ENCODE measurements at places on chromosomes 6 and 20.

GRCh38 chr6:2157441-2158127, 87.8 kb downstream of the GMDS start:
- DNase-seq, result no peak

- DNase-seq, result no peak
Observed at GRCh38 chr6:149933461-149933860, 8.4 kb upstream of the ULBP2 start.

- DNase-seq, result no peak
Observed at GRCh38 chr6:40210628-40211056, 276.4 kb upstream of the MOCS1 start.

GRCh38 chr20:53636540-53637097, 43.0 kb upstream of the ZNF217 start:
- DNase-seq, result no peak

GRCh38 chr6:9896806-9897205, 518.1 kb downstream of the TFAP2A start:
- DNase-seq, result no peak

DNA sequence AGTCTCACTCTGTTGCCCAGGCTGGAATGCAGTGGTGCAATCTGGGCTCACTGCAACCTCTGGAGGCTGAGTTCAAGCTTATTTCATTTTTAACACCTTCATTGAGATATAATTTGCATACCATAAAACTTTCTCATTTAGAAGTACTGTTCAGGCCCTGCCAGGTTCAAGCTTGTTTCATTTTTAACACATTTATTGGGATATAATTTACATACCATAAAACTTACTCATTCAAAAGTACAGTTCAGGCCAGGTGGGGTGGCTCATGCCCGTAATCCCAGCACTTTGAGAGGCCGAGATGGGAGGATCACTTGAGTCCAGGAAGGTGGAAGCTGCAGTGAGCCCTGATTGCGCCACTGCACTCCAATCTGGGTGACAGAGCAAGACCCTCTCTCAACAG, 5.5 kb downstream of the OR2B6 start:
- DNase-seq, result no peak

DNA sequence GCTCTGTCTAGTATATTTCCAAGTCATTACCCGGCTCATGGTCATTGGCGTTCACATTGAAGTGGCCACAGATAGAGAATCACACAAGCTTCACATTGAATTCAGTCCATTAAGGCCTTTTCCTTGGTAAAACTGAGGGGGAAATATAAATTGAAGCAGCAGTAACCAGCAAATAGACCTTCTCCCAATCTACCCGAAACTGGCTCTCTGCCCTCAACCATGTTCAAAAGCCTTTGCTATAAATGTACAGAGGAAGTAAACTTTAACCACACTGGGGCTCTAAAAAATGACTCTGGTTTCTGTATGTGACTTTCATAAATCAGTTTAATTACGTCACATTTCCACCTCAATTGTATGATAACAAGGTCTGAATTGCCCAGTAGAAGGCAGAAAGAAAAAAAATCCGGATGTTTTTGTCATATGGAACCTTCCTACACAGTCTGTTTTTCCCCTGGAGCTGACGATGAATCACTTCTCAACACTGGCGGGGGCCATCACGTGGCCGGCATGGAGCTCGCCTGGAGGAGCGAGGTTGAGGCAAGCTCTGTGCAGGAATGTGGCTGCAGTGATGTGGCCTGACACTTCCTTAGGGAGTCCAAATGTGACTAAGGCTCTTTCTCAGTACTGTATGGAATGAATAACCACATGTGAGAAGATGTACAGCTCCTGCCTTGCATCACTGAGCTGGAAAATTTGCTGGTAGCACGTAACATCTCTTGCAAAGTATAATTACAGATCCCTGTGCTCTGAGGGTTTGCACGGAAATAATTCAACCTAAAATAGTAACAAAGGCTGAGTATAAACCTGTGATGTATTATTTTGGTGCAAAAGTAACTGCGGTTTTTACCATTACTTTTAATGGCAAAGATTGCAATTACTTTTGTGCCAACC, 58.6 kb upstream of the SNX9 start:
- peak; percentile 81 for DNase-seq

DNA sequence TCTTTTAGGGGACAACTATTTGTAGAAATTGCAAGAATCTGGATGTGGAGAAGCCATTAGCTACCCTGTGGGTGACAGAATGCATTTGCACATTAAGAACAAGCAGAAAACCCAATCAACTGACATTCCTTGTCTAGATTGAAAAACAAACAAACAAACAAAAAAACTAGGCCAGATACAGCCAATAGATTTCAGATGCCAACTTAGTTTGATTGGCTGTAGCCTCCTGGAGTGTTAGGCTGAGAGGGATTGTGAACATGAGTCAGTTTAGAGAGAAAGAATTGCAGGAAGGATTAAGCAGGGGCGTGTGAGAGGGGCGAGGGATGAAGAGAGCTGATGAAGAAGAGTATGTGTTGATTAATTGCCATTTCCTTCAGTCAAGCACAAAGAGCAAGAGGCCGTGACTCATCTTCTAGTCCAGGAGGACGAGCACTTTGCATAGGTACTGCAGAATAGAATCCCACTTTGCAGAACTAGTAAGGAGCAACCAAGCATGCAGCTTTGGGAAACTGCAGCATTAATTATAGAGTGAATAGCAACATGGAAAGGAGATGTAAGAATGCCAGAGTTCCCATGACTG, 188.0 kb upstream of the RAB32 start:
- no peak for DNase-seq

DNA sequence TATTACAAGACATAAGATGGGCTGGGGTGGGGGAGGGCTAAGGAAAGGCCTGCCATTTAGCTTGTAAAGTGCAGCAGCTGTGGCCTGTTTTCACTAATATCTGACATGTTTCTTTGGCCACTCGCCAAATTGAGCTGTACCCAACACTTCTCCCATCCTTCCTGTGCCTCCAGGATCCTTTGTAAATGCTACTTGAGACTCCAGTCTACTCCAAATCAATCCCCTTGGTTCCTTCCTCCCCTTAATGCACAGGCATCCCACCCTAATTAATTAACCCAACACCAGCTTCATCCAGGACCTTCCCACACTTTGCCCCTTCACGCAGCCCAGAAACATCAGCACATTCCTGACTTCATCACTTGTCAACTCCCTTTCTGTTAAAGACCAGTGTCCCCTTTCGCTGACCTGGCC, 55.0 kb upstream of the TCF21 start:
- no peak for DNase-seq

GRCh38 chr6:147201885-147202515, 2.2 kb upstream of the STXBP5 start:
- DNase-seq, result no peak

DNA sequence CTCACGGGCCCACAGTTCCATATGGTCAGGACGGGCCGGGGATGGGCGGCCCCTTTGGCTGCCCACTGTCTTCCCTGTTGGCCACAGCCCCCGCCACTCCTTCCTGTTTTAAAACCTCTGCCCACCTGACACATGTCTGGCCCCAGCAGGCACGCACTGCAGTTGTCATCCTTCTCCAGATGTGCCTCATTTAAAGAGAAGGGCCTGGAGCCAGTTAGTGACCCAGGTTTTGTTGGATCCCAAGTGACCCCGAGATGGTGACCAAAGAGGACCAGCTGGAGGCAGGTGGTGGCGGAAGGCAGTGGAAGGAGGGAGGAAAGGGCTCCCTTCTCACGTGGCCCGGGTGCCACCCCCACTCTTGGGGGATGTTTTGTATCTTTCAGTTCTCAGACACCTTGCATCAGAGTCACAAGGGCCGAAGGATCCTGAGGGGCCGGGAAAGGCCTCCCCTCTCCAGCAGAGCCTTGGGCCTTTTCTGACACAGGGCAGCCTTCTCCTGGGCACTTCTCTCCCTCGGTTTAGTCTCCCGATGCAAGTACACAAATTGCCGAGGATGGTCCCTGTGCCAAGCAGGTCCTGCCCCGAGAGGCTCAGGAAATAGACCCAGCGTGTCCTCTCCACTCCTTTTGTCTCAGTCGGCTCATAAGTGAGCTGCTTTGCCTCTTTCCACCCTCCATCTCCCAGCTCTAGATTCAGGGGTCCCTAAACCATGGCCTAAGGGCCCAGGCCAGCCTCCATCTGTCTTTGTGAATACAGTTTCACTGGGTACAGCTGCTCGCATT, 117.6 kb downstream of the SULF2 start:
- no peak for DNase-seq

- peak; percentile 34 for DNase-seq
Observed at GRCh38 chr6:39189915-39190544, 39.2 kb downstream of the KCNK5 start.

GRCh38 chr20:1973601-1974440, 20.0 kb downstream of the PDYN start:
- peak; percentile 62 for DNase-seq

GRCh38 chr6:16409531-16410441, 171.4 kb downstream of the GMPR start:
- peak; percentile 67 for DNase-seq

DNA sequence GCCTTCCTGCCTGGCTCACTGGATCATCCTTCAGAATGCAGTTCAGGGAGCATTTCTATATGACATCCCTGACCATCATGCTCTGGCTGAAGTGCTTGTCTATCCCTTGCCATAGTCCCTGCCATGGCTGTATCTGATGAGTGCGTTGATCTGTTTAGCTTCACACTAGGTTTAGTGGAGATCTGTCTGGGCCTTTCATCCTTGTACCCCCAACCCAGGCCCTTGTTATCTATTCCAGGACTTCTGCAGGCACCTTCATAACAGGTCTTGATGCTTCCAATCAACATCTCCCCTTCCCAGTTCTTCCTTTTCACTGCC, 102.4 kb downstream of the QRSL1 start:
- DNase-seq, result no peak

DNA sequence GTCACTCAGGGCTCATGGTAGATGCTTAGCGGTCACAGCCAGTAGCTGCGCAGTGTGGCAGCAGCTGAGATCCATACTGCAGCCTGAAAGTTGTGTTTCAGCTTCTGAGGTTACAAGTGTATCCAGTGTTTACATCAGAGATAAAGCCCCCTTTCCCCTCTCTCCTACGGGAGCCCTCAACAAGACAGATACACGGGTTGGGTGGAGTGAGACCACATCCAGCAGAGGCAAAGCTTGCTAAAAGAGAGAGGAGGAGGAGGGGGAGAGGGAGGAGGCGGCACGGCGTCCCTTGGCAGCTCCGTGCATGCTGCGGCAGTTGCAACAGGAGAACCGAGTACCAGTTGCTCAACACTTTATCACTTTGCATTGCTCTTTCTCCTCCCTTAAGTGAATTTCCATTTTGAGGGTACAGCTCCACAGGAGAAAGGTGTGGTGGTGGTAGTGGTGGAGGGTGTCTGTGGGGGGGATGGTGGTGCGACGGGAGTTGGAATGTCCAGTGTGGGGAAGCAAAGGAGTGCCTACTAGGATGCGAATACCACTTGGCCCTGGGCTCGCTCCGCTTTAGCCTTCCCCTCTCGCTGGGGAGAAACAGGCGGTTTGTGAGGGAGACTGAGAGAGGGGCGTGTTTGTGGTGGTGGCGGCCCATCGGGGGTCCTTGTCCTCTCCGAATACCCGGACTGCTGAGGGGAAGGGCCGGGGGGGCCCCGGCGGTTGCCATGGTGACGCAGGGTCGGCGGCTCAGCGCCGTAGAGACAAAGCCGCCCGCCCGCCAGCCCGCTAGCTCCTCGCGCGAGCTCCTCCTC, 405 bp upstream of the RNF182 start:
- peak; percentile 86 for DNase-seq

DNA sequence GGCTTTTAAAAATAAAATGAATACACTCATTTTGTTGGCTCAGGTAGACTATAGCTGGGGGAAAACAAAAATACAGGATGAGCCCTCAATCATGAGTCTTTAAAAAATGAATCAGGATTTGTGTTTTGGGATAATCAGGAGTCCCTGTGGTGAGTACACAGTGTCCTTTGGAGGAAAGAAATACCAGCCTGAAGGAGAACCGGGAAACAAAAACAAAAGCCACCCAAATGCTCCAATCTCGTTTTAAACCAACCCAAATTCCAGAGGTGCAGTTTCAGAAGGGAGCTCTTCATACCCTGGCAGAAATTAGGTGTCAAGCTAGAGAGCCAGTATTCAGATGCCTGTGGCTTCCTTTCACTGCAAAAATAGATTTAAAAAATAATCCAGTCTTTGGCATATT, 23.3 kb upstream of the FOXA2 start:
- no peak for DNase-seq

GRCh38 chr6:28867086-28867409, 56.7 kb downstream of the TRIM27 start:
- DNase-seq, result no peak

DNA sequence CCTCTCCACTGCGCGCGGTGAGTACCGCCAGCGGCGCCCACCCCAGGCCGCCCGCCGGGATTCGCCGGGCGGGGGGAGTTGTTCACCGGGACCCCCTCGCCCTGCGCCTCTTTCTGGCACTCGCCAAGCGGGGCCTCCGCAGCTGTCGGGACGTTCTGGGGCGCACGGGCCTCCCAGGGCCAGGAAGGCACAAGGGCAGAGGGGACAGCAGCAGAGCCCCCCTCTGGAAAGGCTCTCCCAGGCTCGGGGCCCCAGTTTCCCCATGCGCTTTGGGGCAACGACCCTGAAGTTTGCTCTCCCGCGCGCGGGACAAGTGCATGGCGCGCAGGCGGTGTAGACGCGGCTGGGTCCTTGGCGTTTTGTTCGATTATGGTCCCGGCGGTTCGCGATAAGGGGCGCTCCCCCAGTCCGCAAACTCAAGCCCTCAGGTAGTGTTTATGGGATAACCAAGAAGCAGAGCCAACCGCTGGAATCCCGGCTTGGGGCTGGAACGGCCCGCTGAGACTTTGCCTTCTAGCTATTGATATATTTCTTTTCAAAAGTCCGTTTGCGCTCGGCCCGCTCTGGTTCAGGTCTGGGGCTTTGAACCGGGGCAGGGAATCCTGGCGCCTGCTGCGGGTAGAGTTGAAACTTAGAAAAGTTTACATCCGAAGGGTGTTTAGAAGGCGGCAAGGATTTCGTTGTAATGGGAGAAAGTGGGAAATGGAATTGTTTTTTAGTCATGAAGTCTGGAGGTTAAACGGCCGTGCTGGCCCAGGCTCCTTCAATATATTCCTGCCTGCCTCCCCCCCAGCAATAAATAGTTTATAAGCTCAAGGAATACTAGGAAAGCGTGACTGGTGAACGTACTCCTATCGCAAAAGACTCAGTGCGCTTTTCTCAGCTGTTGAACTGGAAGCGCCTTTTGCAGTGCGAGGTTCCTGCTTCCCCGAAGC, 595 bp downstream of the EYA2 start:
- no peak for DNase-seq

DNA sequence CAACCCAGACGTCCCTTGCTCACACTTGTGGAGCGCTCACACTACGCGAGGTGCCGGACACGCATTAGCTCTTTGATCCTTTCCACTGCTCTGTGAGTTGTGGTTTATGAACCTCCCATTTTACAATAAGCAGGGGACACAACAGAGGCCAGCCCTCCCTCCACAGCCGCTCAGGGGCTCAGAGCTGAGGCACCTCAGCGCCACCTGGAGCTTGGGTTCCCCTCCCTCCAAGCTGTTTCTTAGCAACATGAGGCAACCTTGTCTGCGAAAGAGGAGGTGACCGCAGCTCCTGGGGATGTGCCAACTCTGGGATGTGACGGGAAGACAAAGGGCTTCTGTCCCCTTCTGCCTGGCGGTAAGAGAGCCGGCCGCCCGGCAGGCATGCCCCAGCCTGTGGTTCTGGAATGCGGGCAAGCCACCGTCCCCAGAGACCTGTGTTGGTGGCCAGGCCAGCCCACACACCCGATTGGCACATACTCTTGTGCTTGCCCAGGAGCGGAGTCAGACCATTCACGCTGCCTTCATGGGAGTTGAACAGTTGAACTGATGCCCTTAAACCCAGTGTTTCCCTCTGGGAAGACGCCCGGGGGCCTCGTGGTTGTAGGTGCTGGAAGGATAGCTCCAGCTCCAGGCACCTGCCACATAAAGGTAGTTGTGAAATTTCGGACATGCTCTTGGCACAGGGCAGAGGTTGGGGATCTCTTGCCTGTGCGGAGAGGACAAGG, 44.5 kb downstream of the RBM38 start:
- DNase-seq, result peak; percentile 86
